Activated T-cell treated with anti-CD3 and anti-CD28 coated beads, Interleukin-2, amount 50 U/mL, for 72 hours (primary cell): ENCODE measurements at places on chromosomes 5 and 9. TPM values are rescaled to one million over a fixed set of nuclear protein-coding genes. Genes with fewer than 3 reads are reported as not detected.
A peak's percentile ranks its signal among the peaks of the same experiment; 100 is the strongest.

The WHRN gene
- 8.6 TPM for total RNA-seq

The CTXN3 gene
- not detected for total RNA-seq

The SLC25A2 gene
- total RNA-seq: 0.46 TPM

The SPATA31D4 gene
- total RNA-seq: not detected

The DNAH5 gene
- total RNA-seq: not detected

The DBH gene
- not detected for total RNA-seq

The OR1L8 gene
- total RNA-seq: not detected

The SPINK1 gene
- not detected for total RNA-seq

The C9orf50 gene
- total RNA-seq: 0.31 TPM

The GZMA gene
- 25.1 TPM for total RNA-seq

The CBY3 gene
- 0.44 TPM for total RNA-seq

The HK3 gene
- total RNA-seq: 0.81 TPM

The INVS gene
- total RNA-seq: 12.2 TPM

The PCDHGA8 gene
- total RNA-seq: not detected

- DNase-seq: no peak
These were observed 123.1 kb downstream of the LIFR start for GRCh38 chr5:38433160-38433861.

- DNase-seq: no peak
These were observed 99.9 kb upstream of the ZNF618 start for GRCh38 chr9:113776194-113776593.

- DNase-seq: no peak
These were observed 1.3 kb upstream of the PTPDC1 start for GRCh38 chr9:94082956-94083355.

DNA sequence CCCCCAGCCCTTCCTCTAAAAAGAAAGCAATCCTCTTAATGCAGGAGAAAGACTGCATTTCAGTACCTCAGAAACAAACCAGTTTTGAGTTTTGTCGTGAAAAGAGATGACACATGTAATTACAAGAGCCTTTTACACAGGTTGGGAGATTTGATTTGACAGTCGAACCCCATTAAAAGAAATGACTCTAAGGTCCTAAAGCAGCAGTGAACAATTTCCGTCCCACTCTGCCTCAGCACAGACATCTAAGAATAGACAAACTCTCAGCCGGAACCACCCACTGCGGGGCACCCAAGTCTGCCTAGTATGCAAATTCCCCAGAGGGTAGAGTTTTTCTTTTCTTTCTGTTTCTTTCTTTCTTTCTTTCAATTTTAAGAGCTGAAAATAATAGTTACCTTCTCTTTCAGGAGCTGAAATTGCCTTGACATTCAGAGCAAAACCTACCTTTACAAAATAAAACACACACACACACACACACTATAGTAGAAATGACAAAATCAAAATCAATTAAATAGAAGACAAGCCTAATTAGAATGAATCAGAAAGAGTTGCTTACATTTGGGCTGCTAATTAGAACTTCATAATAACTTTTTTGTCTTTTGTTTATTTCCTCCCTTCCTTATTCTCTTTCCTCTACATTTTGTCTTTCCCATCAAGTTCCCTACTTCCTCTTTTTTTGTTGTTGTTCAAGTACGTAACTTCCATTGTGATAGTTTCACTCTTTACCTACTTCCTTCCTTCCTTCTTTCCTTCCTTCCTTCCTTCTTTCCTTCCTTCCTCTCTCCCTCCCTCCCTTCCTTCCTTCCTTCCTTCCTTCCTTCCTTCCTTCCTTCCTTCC, 65.1 kb downstream of the BASP1 start:
- DNase-seq: no peak

GRCh38 chr9:79489261-79490000, 82.3 kb upstream of the TLE4 start:
- no peak for DNase-seq

- DNase-seq: no peak
These were observed 52.4 kb downstream of the FSD1L start for GRCh38 chr9:105500108-105500766.

DNA sequence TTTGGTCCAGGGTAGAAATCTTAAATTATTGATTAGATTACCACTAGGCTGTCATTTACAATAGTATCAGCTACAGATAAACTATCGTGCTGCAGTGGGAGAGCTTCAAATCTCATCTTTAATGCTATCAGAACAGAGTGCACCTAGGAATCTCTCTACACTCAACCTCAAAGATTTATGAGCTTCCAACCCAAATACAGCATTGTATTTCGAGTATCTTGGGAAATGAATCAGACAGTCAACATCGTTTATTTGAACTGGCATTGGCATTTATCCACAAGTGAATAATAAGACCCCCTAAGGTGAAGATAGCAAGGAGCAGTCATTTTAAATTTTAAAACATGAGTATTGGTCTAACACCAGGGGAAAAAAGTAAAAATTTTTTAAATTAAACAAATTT, 1203.2 kb downstream of the CDH12 start:
- DNase-seq: no peak

DNA sequence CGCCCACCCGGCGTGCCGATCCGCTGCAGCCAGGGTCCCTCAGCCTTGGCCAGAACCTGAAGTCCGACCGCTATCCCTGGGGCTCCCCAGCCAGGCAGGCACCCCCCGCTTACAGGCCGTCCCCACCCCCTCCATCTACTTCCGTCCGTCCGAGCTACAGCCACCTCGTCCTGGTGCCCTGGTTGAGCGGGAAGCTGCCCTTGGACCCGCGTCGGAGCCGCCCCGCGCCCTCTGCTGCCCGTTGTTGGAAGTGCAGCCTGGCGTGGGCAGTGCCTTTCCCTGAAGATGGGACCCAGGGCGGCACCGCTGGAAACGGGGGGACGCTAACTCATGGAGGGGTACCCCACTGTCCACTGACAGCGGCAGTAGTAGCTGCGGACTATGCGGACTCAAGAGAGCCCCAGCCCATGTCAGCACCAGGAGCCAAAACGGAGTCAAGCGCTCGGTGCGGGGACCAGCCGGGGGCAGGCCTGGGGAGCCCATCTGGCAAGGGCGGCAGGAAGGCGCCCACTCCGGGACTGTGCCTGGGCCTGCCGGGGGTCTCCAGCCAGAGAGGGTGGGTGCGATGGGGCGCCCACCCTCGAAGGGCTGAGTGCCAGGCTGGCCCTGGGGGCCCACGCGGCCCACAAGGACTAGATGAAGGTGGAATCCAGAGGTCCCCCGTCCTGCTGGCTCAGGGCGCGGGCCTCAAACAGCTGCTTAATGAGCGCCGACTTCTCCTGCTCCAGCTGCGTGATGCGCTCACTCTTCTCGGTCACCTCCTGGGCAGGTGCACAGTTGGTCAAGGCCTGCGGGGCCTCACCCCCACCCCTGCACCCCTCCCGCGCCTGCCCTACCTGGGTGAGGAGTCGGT, 6.1 kb downstream of the SAPCD2 start:
- DNase-seq: peak; percentile 77

GRCh38 chr5:76363352-76364225, 39.5 kb upstream of the IQGAP2 start:
- no peak for DNase-seq

GRCh38 chr9:35067056-35067455, 5.4 kb downstream of the VCP start:
- no peak for DNase-seq

DNA sequence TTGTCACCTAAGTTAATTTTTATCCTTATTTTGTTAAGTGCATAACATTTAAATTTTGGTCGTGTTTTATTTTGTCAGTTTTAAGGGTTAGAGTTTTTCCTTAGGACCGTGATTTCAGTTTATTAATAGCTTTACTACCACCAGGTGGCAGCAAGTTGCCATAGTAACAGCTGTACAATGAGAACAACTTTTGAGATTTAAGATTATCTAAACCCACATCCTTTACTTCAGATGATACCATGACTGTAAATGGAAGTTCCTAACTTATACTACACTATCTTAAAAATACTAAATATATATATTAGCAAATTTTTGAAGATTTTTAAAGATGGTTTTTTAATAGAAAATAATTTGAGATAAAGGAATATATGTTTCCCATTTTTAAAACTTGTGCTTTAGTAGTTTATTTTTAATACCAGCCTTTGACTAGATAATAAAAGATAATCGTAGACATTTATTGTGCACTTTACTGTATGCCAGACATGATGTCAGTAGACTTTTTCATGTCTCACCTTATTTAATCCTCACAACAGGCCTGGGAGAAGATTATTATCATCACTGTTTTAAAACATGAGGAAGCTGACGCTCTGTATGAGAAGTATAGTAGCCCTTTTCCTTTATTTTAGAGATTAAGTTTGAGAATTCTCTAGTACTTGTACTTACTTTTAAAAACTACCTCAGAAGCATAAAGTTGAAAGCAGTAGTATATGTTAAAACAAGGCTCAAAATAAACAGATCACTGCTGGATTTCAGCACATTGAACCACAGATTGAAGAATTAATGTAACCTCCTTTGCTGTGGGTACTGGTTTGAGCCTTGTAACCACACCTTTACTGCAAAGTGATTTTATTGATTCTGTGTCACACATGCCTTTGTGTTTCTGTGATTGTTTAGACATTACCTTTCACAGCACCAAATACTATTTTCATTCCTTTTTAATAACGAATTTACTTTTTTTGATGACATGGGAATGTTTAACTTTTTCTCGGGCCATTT, 27.5 kb downstream of the SREK1 start:
- peak; percentile 44 for DNase-seq

DNA sequence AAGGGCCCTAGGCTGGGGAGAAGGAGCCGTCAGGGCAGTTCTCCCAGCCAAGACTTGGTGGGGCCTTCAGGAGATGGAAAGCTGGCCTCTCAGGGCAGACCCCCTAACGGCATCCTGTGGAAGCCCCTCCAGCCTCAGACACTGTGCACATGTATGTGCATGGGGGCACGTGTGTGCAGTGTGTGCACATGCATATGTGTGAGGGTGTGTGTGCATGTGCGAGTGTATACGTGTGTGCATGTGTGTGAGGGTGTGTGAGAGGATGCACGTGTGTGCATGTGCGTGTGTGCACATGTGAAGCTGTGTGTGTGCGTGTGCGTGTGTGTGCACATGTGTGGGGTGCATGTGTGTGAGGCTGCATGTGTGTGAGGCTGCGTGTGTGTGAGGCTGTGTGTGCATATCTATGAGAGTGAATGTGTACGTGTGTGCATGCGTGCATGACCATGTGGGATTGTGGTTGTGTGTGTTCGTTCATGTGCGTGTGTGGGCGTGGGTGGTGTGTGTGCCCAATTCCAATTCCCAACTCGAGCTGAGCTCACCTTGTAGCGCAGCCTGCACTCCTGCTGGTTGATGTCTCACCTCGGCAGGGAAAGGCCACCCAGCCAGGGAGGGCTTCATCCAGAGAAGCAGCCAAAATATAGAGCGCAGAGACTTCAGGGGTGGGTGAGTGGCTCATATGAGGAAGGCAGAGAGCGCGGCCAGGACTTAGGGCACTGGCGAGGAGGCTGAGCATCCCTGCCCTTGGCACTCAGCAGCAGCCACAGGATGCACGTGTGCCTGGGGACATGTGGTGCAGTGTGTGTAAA, 142.7 kb upstream of the PPP1R26 start:
- DNase-seq: no peak

GRCh38 chr5:61298580-61298979, 33.5 kb upstream of the ZSWIM6 start:
- no peak for DNase-seq

- DNase-seq: no peak
These were observed 39.0 kb downstream of the RGS3 start for GRCh38 chr9:113502427-113503034.

- DNase-seq: no peak
These were observed 892.9 kb downstream of the NR2F1-AS1 start for GRCh38 chr5:92687821-92688722.

DNA sequence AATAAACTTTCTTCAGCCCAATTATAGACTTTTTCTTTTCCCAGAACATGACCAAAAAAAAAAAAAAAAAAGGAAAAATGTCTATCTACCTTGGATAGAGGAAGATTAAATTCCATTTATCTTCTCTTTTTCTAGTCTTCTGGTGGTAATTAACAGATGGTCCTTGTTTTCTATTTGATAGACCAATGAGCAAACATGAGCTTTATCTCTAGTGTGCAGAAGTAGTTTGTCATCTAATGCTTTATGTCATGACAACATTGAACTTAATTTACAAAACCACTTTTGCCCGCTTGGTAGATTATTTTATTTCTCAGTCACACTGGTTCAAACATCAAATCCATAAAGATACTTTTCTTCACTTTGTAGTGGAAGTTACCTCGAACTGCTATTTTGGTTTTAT, 69.5 kb upstream of the ELL2 start:
- no peak for DNase-seq

DNA sequence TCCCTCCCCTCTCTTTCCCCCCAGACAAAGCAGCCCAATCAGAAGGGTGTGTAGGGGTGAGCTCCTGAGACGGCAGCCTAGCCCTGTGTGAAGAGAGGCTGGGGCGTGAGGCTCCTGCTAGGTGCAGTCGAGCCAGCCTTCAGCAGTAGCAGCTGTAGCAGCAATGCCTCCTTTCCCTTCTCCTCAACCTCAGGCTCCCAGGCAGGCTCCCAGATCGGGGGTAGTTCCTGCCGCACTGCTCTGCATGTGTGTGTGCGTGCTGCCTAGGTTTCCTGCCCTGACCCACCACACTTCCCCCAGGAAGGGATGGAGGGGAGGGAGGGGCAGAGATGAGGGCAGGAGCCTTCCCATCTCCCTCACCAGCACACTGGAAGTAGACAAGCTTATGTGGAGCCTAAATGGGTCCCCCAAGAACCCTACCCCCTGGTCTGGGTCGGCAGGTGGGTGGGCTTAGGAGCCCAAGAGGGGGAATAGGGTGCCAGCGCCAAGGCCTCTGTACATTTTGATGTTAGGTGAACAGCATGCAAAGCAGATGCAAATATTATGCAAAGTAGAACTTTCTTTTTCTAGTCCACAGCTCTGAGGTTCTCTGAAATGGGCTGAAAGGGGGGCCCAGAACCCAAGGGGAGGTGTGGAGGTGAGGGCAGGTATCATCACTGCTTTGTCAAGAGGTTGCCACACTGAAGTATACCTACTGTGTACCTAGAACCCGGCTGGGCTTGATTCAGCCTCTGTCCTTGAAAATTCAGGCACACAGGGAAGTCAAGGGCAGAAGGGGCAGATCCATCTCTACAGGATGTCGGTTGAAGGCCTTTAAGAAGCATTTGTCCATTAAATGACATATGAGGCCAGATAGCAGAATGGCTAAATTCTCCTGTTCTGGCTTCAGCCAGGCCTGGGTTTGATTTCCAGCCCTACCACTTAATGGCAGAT, 57.8 kb downstream of the CXXC5 start:
- DNase-seq: no peak

- no peak for DNase-seq
These were observed 20.5 kb upstream of the TTLL11 start for GRCh38 chr9:122113574-122113973.

DNA sequence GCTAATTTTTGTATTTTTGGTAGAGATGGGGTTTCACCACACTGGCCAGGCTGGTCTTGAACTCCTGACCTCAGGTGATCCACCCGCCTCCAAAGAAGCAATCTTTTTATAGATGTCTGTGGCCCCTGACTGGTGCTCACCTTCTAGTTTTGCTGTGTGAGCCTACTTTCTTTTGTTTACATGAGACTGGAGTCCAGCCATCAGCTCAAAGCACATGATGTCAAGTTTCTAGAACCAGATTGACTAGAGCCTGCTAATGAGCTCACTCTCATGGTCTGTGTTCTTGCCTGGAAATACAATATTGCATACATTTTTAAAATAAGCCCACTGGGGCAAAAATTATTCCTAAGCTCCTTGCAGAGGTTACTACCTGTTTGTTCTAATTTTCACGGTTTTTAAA, 102.9 kb upstream of the PIK3R1 start:
- no peak for DNase-seq

- no peak for DNase-seq
These were observed 7.6 kb downstream of the ARPC5L start for GRCh38 chr9:124869466-124869985.
